ENCODE measurements at places on chromosomes 3 and 15.
A peak's percentile ranks its signal among the peaks of the same experiment; 100 is the strongest.

GRCh38 chr3:78613421-78613879 is 1154.3 kb downstream of the ROBO1 start:
- DNase-seq = no peak

- DNase-seq = no peak
Measured at GRCh38 chr3:159861369-159861987, 127.2 kb upstream of the IL12A start.

GRCh38 chr3:122508135-122508914 is 6.4 kb downstream of the KPNA1 start:
- no peak for DNase-seq

DNA sequence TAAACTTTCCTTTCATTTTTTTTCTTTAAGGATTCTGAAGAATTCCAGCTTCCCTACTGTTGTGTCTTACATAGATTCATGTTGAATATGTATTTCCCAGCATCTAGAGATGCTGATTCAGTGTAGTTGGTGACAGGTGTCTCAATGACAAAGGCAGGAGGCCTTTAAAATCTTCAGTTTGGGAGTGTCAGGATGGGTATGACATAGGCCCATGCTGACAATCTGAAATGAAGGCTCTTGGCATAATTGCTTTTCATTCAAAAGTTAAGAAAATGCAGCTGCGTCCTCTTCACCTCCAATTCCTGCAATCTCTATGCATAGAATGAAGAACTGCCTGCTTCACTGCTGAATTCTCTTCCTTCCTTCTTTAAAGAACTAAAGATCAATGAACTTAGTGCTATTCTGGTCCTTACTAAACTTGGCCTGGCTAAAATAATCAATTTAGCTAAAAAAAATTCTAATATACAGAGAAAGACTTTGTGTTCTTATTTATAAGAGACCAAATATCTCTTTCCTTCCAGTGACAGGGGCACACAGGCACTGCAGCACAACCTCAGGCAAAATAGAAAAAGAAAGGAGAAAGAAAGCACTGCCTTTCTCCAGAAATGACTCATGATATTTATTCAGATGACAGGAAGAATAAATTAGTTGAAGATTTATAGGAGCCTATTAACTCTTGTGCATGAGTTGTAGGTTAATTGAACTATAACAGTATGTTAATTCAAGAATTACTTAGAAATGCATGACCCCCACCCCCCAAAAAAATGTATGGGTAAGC is 152.6 kb upstream of the GBE1 start:
- DNase-seq = no peak

DNA sequence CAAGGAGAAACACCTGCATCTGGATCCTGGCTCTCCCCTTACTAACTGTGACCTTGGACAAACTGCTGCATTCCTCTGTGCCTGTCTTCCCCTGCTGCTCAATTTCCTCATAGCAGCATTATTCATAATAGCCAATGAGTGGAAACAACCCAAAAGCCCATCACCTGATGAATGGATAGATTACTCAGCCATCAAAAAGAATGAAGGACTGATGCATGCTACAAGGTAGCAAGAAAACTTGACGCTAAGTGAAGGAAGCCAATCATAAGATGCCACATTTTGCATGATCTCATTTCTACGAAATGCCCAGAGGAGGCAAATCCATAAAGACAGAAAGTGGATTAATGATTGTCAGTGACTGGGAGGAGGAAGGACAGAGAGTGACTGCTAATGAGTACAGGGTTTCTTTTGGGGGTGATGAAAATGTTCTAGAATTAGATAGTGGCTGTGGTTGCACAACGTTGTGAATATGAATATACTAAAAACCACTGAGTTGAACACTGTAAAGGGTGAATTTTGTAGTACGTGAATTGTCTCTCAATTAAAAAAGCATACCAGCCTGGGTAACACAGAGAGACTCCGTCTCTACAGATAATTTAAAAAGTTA is 11.2 kb downstream of the IGDCC4 start:
- DNase-seq = no peak

- DNase-seq = no peak
Measured at GRCh38 chr15:34271493-34271892, 46.7 kb downstream of the EMC4 start.

DNA sequence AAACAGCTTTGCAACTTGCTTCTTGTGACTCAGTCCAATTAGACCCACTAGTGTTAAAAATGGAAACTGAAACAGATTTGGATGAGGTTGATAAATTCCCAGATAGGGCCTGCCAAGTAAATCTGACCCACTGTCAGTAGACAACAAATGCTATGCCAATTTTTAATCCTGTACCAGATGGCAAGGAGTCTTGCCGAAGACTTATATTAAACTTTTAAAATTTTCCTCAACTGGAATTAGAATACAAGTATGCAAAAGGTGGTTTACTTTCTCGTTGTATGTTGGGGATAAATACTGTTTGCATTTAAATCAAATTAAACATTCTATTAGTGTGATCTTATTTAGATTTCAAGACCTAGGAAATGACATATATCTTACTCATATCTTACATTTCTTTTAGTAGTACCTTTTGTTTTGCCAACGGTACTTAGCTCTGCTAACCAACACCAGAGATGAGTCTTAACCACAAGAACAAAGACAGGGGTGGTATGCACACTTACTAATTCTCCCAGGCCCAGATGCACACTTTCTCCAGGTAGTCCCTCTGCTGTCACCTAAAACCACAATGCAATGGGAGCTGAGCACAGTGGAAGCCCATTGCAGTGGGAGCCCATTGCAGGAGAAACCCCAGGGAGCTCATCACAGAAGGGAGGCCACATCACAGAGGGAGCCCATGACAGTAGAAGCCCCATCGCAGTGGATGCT is 77.8 kb downstream of the WWTR1 start:
- no peak for DNase-seq

DNA sequence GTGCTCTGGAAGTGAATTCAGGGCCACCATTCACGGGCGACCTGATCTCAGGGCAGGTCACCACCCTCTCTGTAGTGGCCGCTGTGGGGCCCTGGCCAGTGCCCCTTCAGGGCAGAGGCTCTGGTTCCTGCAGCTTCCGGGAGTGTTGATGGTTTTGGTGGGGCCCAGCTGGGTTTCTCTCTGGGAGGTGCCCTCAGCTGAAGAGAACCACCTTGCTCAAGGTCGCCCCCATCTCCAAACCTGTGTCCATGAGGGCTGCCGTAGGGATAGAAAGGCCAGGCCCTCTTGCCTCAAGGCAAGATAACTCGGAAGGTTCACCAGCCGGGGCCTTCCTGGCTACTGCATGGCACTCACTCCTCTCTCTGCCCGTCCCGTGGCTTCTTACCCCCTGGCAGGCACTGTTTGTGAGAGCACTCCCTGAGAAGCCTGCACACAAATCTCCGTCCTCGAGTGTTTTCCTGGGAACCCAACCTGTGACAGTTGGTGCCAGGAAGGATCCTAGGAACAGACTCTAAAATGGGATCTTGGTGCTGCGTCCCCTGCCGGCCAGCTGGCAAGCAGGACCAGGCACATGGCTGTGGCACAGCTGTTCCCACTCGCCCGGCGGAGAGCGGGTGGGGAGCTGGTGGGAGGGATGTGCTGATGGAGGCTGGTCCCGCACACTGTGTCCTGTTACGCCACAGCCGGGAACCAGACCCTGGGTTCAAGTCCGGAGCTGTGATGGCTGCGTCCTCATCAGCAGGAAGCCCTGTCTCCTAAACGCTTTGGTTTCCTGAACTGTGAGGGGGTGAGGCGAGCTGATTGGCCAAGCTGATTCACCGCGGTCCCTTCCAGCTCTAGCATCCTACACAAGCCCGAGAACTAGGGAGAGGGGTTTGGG is 23.2 kb upstream of the PIGZ start:
- no peak for DNase-seq

- DNase-seq = peak; percentile 22
Measured at GRCh38 chr3:41960826-41961750, 815 bp downstream of the ULK4 start.

- DNase-seq = no peak
Measured at GRCh38 chr15:78457101-78457500, 19.1 kb downstream of the IREB2 start.

- no peak for DNase-seq
Measured at GRCh38 chr15:67433495-67434099, 87.3 kb upstream of the C15orf61 start.

GRCh38 chr3:105866656-105867653 is 1.9 kb downstream of the CBLB start:
- no peak for DNase-seq

DNA sequence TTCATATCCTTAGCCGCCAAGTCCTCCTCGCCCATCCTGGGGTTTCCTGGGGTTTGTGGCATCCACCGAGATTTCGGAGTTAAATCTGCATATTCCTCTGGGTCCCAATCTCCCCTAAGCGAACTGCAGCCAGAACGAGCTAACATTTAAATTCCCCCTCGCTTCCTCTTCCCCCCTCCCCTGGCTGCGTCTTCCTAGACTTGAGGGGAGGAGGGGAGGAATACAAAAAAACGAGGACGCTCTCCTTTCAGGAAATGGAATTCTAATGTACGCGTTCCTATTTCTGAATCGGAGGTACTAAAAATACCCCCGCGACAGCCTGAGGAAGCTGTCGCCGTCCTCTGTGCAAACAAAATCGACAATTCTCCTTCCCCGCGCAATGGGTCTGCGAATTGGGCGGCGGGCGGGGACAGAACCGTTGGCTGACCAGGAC is 5.6 kb downstream of the FEZF2 start:
- DNase-seq = no peak

- no peak for DNase-seq
Measured at GRCh38 chr3:196063049-196063448, 18.8 kb downstream of the TFRC start.

GRCh38 chr3:114464548-114464947 is 170.7 kb downstream of the TIGIT start:
- no peak for DNase-seq

GRCh38 chr15:71891026-71891425 is 80.7 kb downstream of the NR2E3 start:
- DNase-seq = no peak

DNA sequence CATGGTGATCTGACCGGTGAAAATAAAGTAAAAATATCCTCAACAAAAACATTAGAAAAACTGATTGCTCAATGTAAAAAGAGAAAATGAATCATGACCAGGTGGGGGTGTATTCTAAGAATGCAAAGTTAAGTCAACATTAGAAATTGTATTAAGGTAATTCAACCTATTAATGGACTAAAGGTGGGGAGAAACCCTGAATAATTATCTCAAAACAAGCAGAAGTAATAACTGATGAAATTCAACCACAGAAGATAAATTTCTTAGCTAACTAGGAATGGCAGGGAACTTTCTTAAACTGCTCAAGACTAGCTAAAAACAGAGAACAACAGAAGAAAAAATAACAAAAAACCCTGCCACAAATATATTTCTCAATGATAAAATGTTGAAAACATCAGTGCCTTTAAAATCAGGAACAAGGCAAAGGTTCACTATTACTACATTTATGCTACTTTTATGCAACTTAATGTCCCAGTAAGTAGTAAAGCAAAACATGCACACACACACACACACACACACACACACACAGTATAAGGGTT is 204.4 kb upstream of the THBS1 start:
- DNase-seq = no peak

DNA sequence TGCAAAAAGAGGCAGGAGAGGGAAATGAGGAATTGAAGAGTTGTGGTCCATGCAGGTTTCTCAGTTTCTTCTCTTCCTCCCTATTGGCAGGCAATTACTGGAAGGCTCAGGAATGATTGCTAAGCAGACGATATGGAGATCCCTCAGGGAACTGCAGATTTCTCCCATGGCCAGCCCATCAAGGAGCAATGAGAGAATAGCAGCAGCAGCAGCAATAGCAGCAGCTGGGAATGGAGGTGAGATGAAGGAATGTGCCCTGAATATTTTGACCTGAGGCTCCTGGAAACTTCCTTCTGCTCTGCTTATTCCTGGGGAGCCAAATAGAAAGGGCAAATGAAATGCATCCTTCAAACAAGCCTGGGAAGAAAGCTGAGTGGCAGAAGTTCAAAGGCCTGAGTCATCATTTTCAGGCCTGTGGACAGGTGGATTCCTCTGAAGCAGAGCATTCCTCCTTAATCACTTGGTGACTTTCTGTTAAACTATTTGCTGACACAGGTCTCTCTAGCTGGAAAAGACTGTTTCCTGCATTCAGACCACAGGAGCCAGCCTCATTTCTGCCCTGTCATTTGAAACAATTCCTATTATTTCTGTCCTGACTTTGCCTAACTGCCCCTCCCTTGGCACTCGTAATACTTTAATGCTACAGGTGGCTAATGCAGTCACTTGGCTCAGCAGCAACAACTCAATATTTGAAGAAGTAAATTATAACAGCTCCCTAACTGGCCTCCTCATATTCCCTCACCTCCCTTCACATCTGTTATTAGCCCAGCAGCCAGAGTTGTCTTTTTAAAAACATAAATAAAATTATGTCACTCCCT is 146.9 kb upstream of the GADL1 start:
- DNase-seq = no peak

GRCh38 chr15:51825698-51826097 is 3.8 kb upstream of the TMOD3 start:
- DNase-seq = no peak

DNA sequence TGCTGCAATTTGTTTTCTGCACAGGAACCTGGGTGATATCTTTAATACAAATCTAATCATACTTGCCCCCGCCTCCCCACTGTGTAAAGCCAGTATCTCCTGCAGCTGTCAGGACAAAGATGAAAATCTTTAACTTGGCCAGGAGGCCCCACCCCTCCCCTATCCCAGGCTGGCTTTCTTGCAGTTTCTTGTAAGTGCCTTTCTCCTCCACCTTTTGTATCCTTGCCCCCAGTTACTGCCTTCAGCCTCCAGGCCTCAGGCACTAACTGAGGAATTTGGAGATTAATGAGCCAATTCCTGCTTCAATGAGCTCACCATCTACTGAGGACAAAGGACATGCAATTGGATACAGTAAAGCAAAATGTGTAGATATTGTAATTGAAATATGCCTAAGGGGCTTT is 6.5 kb downstream of the GCSAM start:
- no peak for DNase-seq

DNA sequence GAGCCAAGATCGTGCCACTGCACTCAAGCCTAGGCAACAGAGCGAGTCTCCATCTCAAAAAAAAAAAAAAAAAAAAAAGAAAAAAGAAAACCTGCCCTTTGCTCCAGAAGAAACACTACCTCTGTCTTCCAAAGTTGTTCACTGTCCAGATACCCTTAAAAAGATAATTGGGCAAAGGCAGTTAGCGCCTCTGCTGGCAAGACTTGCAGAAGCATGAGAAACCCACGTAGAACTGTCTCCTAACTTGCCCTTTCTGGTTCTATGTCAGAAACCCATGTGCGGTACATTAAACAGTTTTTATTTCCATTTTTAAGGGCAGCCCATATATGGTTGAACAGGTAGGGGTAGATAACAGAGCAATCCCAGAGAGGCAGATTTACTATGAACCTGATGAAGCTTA is 1026.4 kb downstream of the ROBO2 start:
- no peak for DNase-seq

DNA sequence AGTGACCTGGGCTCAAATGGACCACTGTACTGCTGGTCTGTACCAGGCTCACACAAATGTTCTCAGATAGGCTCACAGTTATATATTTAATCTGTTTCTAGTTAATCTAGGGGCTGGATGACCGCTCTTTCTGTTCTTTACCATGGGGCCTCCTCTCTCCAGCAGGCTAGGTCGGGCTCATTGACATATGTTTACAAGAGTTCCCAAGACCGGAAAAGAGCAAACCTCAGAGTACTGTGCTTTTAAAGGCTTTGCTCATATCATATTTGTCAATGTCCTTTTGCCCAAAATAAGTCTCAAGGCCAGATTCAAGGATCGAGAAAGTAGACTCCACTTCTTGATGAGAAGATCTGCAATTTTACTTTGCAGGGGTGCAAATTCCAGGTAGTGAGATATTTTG is 348.0 kb upstream of the EPHA6 start:
- DNase-seq = no peak

- DNase-seq = no peak
Measured at GRCh38 chr15:50828610-50829206, 63.2 kb upstream of the SPPL2A start.

- DNase-seq = no peak
Measured at GRCh38 chr3:194120789-194121770, 14.9 kb upstream of the HES1 start.

All from stimulated activated CD8-positive, alpha-beta memory T cell treated with anti-CD3 and anti-CD28 coated beads, Interleukin-15, amount 100 ng/mL, for 1 hour (primary cell).